ENCODE measurements at places on chromosomes 1 and 21. TPM values are rescaled to one million over a fixed set of nuclear protein-coding genes. Genes with fewer than 3 reads are reported as not detected.

DNA sequence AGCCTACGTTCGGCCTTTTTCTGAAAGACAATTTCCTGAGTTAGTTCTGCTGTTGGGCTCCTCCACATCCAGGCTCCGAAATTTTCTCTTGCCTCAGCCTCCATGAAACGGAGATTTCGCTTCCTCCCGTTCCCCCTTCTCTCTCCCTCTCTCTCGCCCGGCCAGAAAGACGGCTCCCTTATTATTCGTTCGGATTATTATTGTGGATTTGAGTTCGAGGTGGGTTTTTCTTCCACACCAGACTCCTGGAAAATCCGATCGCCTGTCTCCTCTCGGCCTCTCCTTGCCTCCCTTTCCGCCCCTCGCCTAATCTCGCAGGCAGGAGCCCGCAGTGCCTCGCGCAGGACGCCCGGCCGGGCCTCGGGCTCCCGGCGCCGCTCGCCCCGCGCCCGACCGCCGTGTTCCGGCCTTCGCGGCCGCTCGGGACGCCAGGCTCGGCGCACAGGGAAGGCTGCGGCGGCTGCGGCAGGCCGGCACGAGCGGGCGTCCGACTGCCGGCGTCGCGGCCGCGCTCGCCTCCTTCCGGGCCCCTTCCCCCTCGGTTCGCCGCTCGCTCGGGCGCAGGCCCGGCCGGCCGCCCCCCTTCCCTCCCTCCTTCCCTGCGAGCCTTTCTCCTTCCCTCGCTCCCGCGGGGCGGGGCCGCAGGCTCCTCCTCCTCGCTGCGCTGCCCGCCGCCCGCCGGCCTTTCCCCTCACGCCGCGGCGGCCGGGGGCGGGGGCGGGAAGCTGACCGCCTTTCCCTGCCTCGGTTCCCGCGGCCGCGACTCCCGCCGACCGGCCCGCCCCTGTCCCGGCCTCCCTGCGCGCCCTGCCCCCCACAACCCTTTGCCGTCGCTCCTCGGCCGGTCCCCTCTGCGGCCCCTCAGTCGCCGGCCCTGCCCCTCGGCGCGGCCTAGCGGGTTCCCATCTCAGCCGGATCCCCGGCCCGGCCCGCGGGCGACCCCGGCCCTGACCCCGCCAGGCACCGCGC, at the start of gene ARHGEF11:
ARHGEF11 (minus strand) TSS at position 493 of the 969 bp plus-strand sequence. CDS start 1,412 bp downstream, outside the sequence.
- peak; percentile 90 for DNase-seq

MX2 gene
- total RNA-seq = not detected

GRCh38 chr21:40507978-40508377, 339.0 kb downstream of the DSCAM start:
- no peak for DNase-seq

DNA sequence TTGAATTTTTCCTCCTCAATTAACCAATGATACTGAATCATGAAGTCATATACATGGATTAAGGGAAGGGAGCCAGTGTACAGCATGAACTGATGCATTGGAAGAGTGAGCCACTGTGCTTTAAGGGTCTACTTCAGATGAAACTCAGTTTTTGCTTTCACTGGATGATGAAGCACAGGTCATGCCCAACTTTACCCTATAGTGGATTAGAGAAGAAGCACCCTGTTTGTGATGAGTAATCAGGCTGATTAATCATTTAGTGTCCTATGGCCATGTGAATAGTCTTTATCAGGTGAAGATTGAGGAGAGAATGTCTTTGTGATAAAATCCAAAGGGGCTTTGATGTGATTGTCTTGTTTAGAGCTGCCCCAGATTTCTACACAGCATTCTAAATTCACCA, 24.7 kb upstream of the LAMC1 start:
- DNase-seq = no peak

GRCh38 chr1:39499668-39500067, 8.2 kb downstream of the BMP8A start:
- DNase-seq = no peak

DNA sequence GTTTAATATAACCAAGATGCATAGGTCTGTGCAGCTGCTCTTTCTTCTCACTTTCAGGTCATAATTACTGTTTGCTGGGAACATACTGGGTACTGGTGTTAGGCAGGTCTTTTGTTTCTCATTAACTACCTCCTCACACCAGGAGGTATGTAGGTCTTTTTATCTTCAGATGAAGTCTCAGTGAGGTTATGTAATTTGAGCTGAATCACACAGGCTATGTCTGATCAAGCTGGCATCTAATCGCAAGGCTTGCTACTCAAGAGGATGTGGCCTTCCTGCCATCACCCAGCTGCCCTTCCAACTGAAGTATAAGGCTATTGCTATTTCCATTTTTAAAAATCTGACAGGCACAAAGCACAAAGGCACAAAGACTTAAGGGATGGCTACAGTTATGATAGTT, 96.4 kb downstream of the RUNX1 start:
- DNase-seq = no peak

GRCh38 chr1:183909672-183910071, 104.8 kb downstream of the RGL1 start:
- DNase-seq = no peak

DNA sequence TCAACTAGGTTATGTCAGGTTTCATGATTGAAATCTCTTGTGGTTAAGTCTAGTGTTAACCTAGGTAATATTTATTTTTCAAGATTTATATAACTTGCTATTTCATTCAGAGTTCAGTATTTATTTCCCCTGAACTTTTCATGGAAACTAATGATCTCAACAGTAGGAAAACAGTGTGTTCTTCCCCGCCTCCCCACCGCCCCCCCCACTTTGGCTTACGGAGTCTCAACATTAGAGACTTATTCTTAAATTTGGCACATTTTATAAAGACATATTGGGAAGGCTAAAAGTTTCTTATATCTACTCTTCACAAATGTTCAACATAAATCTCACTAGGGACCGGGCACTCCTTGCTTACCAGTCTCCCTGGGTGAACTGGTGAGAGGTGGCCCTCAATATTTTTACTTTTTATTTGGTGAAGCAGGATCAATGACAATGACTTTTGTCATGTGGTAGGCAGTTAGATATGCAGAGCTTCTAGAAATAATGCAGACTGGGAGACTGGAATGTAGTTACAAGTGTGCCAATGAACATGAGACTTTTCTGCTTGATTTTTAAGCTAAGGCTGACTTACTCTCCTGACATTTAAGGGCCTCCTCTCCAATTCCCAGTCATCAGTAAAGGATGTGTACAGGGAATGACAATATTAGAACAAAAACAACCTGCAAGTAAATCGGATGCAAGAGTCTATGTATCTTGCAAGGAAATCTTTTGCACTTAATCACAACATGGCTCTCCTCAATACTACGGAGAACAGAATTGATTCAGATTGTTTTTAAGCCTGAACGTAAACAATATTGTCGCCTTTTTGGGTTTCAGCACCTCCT, 1.7 kb upstream of the MAN1A2 start:
- DNase-seq = no peak

GPR3 gene
- 2.1 TPM for total RNA-seq

Measured in SK-MEL-5 (cell line).